CD4-positive, alpha-beta memory T cell (primary cell): ENCODE measurements at places on chromosomes 2 and 18.
A peak's percentile ranks its signal among the peaks of the same experiment; 100 is the strongest.

DNA sequence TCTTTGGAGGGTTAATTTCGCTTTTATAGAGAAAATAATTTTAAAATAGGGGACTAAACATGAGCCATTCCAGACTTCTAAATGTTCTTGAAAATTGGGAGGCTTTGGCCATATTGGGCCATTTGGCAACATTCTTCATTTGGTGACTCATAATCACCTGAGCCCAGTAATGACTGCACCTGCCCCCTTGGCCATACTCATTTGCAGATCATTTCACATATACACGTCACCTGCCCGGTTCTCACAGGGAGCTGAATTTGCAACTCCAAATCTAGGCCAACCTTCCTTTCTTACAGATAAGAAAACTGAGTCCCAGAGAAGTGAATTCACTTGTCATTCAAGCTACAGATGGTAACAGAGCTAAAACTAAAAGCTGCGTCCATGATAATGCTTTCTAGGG is 289.7 kb downstream of the EPHA4 start:
- no peak for DNase-seq

- no peak for DNase-seq
Measured at GRCh38 chr2:238431456-238431855, 4.7 kb downstream of the ASB1 start.

GRCh38 chr2:224584111-224584784 is 915 bp downstream of the CUL3 start:
- DNase-seq: peak; percentile 14

DNA sequence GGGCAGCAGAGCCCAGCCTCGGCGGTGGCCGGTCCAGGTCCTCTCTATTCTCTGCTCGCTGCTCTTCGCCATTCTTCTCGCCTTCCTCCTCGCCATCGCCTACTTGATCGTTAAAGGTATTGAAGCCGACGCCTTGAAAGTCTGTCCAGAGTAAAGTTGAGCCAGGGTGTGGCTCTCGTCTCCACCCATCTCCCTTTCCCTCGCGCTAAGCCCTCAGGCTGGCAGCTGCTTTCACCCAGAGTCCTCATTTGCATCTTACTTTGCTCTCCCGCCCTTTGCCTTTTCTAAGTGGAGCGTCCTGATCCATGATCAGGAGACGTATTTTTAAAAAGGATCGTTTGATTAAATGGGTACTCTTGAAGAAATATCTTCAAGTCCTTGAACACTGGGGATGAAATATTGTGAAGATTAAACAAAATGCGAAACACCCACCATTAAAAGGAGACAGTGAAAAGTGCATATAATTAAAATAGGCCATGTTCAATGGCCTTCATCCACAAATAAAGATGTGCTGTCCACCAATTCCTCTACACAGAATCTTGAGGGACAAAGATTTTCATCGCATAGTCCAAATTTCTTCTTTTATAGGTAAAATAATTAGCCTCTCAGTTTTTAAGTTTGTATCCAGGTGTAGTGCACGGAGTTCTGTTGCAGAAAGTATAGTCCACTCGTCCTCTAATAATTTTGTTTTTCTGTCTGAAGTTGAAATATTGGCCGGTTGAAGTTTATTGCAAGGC is 657 bp downstream of the ARL6IP6 start:
- DNase-seq: no peak

DNA sequence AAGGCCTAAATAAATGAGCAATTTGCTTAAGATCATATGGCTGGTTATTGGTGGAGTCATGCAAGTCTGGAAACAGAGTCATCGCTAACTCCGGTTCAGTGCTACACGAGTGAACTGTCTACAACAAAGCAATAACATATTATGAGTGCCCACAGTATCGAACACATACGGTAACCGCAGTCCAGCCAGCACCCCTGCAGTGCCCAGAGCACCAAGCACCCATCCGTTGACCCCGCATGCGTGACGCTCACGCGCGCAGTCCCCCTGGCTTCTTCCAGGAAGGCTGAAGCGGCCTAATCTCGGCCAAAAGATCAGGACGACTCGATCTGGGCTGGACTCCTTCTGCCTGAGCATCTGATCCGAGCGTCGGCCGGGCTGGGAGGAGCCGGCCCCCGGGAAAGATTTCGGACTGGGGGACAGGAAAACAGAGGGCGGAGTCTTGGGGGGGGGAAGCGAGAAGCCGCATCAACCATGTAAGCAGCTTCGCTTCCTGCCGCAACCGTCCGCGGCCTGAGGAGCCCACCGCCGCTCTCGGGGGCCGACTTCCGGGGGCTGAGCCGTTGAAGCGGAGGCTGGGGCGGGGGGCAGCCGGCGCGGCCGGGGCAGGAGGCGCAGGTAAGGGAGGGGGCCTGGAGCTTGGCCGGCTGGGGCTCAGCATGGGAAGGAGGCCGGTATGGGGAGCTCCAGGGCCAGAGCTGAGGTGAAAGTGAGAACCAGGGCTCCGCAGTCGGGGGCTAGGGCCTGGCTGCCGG is at the start of gene PIKFYVE:
PIKFYVE (plus strand) TSS at position 455 of the 752 bp plus-strand sequence. CDS start 5,265 bp downstream, outside the sequence.
- peak; percentile 80 for DNase-seq

DNA sequence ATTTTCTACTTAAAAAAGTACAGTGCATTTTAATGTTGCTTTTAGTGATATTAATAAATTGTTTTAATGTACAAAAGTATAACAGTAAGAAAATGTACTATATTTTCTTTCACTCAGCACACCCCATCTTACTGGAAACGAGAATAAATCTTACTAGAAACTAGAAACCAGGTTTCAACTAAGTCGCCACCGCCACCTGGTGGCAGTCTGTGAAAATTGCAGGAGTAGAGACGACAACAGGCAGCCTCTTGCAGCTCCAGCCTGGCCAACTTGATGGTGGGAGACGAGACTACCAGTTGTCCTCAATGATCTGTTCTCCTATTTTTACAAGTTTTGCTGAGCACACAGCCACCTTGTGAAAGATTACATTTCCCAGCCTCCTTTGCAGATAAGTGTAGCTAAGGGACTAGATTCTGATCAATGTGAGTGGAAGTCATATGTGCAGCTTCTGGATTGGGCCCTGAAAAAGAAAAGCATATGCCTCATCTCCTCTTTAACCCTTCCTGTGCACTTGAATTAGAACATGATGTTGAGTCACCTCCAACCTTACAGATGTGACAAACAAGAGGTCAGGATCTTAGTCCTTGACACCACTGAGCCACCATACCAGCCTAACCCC is 8.7 kb downstream of the OTOF start:
- no peak for DNase-seq

- DNase-seq: no peak
Measured at GRCh38 chr2:132780651-132781050, 110.6 kb upstream of the LYPD1 start.

GRCh38 chr18:80022613-80023012 is 11.6 kb upstream of the RBFA start:
- peak; percentile 5 for DNase-seq

GRCh38 chr18:8982416-8983183 is 119.9 kb upstream of the NDUFV2 start:
- DNase-seq: no peak

- no peak for DNase-seq
Measured at GRCh38 chr2:190815226-190815625, 65.4 kb upstream of the GLS start.

DNA sequence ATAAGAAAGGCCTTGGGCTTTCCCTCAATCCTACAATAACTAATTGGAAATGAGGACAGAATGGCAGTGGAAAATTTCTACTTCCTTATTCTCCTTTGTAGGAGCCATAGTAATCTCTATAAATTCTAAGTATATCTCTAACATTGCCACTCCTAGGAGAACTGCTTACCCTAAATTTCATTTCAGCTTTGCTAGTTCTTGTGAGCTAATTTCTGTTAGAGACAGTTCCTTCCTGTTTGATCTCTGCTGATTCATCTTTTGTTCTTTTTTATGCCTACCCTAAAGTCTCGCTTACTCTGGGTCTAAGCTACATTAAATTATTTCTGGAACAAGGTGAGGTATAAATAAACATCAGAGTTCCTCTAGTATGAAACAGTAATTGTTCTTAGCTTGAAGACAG is 25.7 kb downstream of the ABHD3 start:
- no peak for DNase-seq

DNA sequence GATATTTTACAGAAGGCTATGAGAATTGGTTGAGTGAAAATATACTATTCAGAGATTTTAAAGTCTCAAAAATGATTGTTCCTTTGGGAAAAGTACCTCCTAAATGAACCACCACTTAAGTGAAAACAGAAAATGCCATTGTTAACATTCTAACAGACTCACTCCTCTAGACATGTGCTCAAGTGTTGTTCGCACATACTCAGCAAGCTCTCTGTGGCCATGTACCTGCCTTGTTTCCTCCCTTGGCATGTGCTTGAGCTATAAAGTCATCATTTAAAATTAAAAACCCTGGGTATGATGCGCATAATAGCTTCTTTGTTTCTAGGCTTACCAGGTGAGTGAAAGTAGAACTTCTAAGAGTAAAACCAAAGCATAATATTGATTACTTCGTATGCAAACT is 343.2 kb upstream of the VRK2 start:
- DNase-seq: no peak

DNA sequence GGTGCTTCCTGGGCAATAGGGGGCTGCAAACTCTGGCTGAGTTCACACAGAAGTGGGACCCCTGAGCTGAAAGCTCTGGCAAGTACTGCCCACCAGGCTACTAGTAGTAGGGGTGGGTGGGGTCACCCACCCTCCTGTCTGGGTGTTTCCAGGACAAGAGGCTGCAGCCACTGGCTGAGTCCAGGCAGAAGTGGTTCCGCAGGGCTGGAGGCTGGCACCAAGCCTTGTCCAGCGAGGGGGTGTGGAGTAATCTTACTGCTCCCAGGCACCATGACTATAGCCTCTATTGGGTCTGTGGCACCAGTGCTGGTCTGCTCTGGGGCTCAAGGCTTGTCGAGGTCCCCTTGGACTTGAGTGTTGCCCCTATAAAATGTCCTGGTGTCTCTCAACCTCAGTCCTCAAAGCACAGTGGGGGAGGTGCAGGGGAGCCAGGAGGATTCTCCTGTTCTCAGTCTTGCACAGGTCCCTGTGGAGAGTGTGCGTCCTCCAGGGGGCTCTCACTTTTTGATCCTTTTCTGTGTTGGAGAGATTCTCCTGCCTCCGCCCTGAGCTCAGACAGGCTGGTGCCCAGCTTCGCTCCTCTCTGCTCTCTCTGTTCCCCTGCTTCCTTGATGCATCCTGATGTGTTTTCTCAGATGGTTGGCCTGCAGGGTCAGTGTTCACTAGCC is 48.1 kb downstream of the NUP35 start:
- no peak for DNase-seq

GRCh38 chr2:168233166-168233565 is 14.2 kb downstream of the STK39 start:
- no peak for DNase-seq

GRCh38 chr2:15704086-15704787 is 112.6 kb downstream of the DDX1 start:
- DNase-seq: no peak

- DNase-seq: no peak
Measured at GRCh38 chr2:148664229-148664628, 19.7 kb downstream of the EPC2 start.

- DNase-seq: no peak
Measured at GRCh38 chr2:219350215-219350614, 17.7 kb upstream of the RESP18 start.

DNA sequence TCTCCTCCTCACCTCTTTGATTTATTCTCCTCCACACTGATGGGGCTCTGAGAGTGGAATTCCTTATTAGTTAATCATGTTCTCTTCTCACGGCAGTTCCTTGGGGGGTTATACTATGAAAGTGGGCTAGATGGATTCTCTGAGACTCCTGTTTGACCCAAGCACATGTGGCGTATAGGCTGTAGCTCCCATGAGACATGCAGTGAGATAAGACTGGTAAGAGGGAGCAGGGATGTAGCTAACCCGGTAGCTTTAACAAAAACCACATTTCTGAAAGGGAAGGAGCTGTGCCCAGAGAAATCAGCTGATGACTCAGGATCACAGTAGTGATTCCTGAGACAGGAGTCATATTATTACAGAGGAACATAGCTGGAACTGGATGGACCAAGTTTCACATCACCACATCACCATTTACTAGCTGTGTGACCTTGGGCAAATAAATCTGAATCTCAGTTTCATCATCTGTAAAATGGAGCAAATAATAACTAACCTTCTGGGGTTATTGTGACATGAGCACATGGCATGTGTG is 82.9 kb downstream of the CRIM1 start:
- no peak for DNase-seq

GRCh38 chr18:54197747-54198411 is 26.6 kb downstream of the MBD2 start:
- no peak for DNase-seq

GRCh38 chr18:10453261-10453805 is 1.1 kb upstream of the APCDD1 start:
- no peak for DNase-seq

DNA sequence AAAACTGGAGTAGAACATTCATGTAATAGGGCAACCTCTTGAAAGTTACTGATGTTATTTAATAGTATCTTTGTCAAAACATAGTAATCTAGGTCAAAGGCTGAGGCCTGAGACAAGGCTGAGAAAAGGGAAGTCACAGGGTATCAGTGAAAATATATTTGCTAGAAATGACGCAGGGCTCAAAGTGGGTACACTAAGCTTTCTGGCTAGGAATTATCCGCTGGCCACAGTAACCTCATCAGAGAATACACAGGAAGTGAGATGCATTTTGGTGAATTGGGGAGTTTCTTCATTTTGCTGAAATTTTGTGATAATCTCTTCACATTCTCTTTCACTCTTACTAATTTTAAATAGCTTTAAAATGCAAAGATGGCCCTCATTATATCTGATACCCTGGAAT is 206.8 kb downstream of the OTX1 start:
- peak; percentile 0 for DNase-seq

DNA sequence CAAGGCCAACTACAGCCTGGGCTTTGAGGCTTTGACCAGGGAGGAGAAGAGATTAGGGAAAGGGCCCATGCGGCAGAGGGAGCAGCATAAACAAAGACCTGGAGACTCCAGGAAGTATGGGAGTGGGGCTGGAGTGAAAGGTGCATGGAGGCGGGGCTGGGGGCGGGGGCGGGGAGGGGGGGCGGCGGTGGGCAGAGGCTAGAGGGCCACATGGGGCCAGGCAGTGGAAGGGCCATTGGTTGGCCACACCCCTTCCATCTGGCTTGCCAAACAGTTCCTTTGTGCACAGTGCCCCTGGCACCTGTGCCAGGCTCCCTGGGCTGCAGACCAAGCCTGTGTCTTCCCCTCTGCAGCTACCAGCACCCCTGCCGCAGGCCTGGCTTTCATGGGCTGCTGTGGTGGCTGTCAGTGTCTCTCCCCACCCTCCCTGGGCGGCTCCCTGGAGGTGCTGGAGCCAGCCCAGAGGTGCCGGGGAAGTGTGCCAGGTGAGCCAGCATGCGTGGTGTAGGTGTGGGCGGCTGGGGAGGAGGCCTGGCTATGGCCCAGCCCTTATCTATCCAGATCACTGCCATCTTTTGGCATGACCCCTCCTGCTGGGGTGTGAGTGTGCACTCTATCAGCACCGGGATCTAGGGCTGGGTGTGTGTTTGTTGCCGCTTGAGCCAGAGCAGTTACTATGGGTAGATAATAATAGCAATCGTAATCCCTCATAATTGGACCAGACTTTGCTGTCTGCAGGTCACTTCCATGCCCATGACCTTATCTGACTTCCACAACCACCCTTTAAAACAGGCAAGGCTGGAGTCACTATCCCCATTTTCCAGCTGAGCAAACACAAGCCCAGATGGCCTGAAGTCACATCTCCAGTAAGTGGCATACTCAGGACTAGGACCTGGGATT is 30.5 kb downstream of the DNMT3A start:
- no peak for DNase-seq
